ENCODE measurements at places on chromosomes 2 and 18.
A peak's percentile ranks its signal among the peaks of the same experiment; 100 is the strongest.

GRCh38 chr2:137172162-137172561 lies 406.8 kb downstream of the THSD7B start:
- DNase-seq = no peak

DNA sequence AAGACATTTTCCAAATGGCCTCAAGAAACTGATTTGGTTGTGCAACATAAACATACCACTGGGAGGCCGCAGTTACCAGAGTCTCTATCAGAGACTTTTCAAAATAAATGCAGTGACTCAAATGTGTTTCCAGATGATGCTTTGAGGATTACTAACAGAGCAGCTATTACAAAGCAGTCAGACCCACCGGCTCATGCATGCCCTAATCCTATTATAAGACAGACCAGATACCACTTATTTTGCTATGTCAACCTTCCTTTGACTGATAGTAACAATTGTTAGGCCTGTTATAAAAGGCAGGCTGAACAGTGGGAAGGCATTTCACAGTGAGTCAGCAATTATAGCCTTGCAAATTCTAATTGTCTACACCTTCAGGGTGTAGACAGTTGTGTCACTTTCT lies 217.7 kb downstream of the LRRTM1 start:
- DNase-seq = no peak

GRCh38 chr18:59957957-59958356 lies 58.2 kb downstream of the PMAIP1 start:
- DNase-seq = peak; percentile 68

GRCh38 chr2:105761931-105762515 lies 17.3 kb downstream of the NCK2 start:
- DNase-seq = no peak

- no peak for DNase-seq
These were observed 266.5 kb downstream of the PTGR3 start for GRCh38 chr18:74942319-74942910.
